ENCODE measurements at places on chromosomes 4 and X. TPM values are rescaled to one million over a fixed set of nuclear protein-coding genes. Genes with fewer than 3 reads are reported as not detected.

CHRDL1 gene
- total RNA-seq = not detected

GRCh38 chr4:53592686-53593501 is 1.6 kb upstream of the LNX1 start:
- no peaks in the 10 kb centered on the region for H3K36me3 ChIP-seq
- H3K27ac ChIP-seq = no peak overlapping the region
- peaks cover 9% of the 10 kb centered on the region for H3K4me1 ChIP-seq
- peaks cover 53% of the 10 kb centered on the region for H3K27me3 ChIP-seq
- H3K4me3 ChIP-seq = no peak overlapping the region
- no peak for DNase-seq

GRCh38 chrX:31038575-31039326 is 33.1 kb downstream of the FTHL17 start:
- H3K4me1 ChIP-seq = peaks cover 3% of the 10 kb centered on the region
- no peak overlapping the region for H3K4me3 ChIP-seq
- DNase-seq = peak; percentile 2
- H3K36me3 ChIP-seq = no peaks in the 10 kb centered on the region
- no peak overlapping the region for H3K27ac ChIP-seq

DNA sequence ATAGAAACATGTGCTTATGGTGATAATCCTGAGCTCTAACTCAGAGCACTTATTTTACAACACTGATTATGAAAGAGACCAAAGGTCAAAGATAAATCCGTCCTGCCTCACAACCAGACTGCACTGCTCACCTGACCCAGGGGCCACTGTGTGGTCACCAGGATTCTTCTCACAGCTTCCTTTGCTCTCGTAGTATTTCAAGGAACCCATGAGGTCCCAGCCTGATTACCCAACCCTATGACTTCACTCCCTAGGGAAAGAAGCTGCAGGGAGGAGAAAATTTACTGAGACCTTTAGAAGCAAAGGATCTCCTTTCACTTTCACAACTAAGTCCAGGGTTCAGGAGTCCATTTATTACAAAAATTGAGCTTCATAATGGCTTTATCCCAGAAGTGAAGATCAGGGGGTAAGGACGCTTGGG is 9.6 kb downstream of the SLC25A5 start:
- peaks cover 4% of the 10 kb centered on the region for H3K4me1 ChIP-seq
- no peaks in the 10 kb centered on the region for H3K36me3 ChIP-seq
- H3K27me3 ChIP-seq = no peaks in the 10 kb centered on the region
- H3K4me3 ChIP-seq = no peak overlapping the region
- no peak for DNase-seq
- H3K27ac ChIP-seq = no peak overlapping the region

- no peak overlapping the region for H3K4me3 ChIP-seq
- no peaks in the 10 kb centered on the region for H3K36me3 ChIP-seq
- no peaks in the 10 kb centered on the region for H3K4me1 ChIP-seq
- no peak for DNase-seq
- H3K27me3 ChIP-seq = peaks cover 6% of the 10 kb centered on the region
These were observed 41.5 kb upstream of the ANKRD50 start for GRCh38 chr4:124753941-124754581.

GRCh38 chrX:19725641-19726040 is 161.8 kb downstream of the SH3KBP1 start:
- peaks cover 57% of the 10 kb centered on the region for H3K4me1 ChIP-seq
- peaks cover 10% of the 10 kb centered on the region for H3K36me3 ChIP-seq
- no peak for DNase-seq
- no peaks in the 10 kb centered on the region for H3K27me3 ChIP-seq
- H3K4me3 ChIP-seq = no peak overlapping the region
- H3K27ac ChIP-seq = peak overlapping the region; percentile 83

PF4V1 gene
- not detected for total RNA-seq

DNA sequence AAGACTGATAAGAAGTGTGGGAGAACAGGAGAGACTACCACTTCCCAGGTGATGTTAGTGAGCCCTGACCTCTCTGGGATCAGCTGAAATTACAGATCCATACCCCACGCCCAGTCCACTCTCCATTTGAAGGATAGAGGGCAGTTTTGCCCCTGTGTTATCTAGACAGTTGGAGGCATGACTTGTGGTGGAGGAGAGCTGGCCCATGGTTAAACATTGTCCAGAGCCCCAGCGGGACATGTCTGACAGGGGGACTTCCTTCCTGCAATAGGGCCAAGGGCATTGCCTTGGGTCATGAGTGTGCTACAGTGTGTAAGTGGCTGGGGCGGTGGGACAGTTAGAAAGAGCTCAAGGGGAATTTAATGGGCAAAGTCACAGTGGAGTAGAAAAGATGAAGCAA is 181.1 kb downstream of the MID1IP1 start:
- H3K4me1 ChIP-seq = peaks cover 4% of the 10 kb centered on the region
- no peaks in the 10 kb centered on the region for H3K27me3 ChIP-seq
- no peak overlapping the region for H3K27ac ChIP-seq
- no peak for DNase-seq
- no peaks in the 10 kb centered on the region for H3K36me3 ChIP-seq

GRCh38 chrX:88903989-88904718 is 157.1 kb downstream of the CPXCR1 start:
- H3K4me3 ChIP-seq = no peak overlapping the region
- H3K27me3 ChIP-seq = no peaks in the 10 kb centered on the region
- DNase-seq = no peak
- H3K4me1 ChIP-seq = no peaks in the 10 kb centered on the region
- no peaks in the 10 kb centered on the region for H3K36me3 ChIP-seq
- H3K27ac ChIP-seq = no peak overlapping the region

DNA sequence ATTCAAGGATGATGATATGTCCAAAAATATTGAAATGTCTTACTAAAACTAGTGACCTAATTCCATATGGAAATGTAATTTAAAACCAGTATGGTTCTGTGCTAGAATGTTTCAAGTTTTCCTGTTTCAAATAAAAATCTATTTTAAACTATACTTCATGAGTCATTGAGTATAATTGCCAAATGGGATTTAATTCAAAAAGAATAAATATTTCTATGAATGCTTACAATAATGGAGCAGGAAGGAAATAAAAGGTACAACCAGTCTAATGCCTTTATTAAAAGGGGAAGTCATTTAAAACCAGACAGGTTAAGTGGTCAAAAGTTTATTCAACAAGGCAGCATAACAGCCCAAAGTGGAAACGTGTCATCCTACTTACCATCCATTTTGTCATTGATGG is 2347.1 kb downstream of the PCDH7 start:
- H3K4me1 ChIP-seq = no peaks in the 10 kb centered on the region
- H3K4me3 ChIP-seq = no peak overlapping the region
- H3K27ac ChIP-seq = no peak overlapping the region
- no peaks in the 10 kb centered on the region for H3K36me3 ChIP-seq
- H3K27me3 ChIP-seq = no peaks in the 10 kb centered on the region
- no peak for DNase-seq

DNA sequence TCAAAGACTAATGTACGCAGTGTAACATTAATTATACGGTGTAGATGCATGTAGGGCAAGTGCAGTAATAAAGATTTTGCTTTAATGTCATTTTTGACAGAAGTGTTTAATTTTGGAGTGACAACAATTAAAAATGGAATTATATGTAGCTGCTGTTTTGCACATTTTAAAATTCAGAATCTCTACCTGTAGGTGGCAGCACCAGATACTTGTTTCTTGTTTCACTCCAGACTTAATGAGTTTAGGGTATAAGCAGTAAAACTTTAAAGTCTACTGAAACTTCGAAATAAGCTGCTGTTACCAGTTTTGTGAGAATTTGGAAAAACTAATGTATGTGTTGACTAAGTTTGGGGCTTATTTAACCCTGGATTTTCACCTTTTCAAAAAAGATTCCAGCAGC is 144.9 kb downstream of the POLA1 start:
- no peaks in the 10 kb centered on the region for H3K36me3 ChIP-seq
- H3K4me3 ChIP-seq = no peak overlapping the region
- no peak for DNase-seq
- no peaks in the 10 kb centered on the region for H3K27me3 ChIP-seq
- no peak overlapping the region for H3K27ac ChIP-seq

DNA sequence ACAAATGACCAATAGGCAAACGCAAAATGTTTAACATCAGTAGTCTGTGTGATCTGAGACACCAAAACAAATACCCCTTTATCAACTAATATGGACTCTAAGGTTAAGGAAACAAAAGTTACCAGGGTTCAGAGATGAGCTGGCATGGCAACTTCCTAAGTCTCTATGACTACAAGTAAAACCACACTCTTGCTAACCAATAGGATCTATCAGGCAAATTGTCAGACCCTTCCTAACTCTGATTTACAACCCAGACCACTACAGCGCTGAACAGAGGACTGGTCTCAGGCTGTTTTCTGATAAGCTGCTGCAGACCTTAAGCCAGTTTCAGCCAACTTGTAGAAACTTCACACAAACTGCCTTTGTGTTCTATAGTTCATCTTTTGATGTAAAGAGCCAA is 608.0 kb downstream of the TLL1 start:
- no peak overlapping the region for H3K27ac ChIP-seq
- no peaks in the 10 kb centered on the region for H3K27me3 ChIP-seq
- no peak overlapping the region for H3K4me3 ChIP-seq
- no peaks in the 10 kb centered on the region for H3K4me1 ChIP-seq
- no peaks in the 10 kb centered on the region for H3K36me3 ChIP-seq
- DNase-seq = no peak

- H3K4me3 ChIP-seq = peak overlapping the region; percentile 37
- no peak for DNase-seq
- H3K27ac ChIP-seq = no peak overlapping the region
- peaks cover 73% of the 10 kb centered on the region for H3K27me3 ChIP-seq
These were observed 209.3 kb downstream of the SOWAHB start for GRCh38 chr4:76688619-76689144.

DNA sequence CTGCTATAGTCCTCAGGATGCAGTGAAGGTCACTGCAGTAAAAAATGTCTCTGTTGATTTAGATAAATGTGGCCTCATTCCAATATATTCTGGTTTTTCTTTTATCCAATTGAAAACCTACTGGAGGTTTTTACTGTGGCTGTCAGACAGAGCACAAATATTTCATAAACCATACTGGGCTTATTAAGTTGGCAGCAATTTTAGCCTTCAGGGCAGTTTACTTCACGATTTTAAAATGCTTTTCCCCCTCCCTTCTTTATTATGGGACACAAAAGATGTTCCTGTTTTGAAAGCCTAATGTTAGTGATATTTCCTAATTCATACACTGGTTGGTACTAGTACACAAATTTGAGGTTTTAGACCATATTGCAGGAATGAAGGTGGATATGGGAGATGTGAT is 939.4 kb downstream of the C4orf33 start:
- H3K27ac ChIP-seq = no peak overlapping the region
- no peaks in the 10 kb centered on the region for H3K4me1 ChIP-seq
- no peaks in the 10 kb centered on the region for H3K36me3 ChIP-seq
- DNase-seq = no peak
- H3K27me3 ChIP-seq = no peaks in the 10 kb centered on the region

- peaks cover 5% of the 10 kb centered on the region for H3K4me1 ChIP-seq
- no peak for DNase-seq
- no peaks in the 10 kb centered on the region for H3K36me3 ChIP-seq
- H3K27ac ChIP-seq = no peak overlapping the region
- no peak overlapping the region for H3K4me3 ChIP-seq
These were observed 52.3 kb downstream of the LGI2 start for GRCh38 chr4:24978291-24979075.

DNA sequence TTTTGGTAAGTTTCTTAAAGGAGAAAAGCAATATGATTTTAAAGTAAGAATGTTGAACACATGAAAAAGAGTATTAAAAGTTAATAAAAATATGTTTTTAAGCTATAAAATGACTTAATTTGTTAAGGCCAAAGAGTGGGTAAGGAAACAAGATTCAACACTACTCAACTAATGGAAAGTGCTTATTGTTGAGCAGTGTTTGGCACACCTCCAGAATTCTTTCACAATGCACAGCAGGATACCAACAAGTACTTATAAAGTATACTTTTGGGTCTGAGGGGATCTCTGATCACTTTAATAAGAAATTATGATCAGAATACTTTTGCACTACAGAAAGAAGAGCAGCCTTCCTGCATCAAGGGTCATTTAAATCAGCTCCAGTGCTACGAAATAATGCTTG is 5.9 kb downstream of the LAMP2 start:
- DNase-seq = no peak
- H3K27me3 ChIP-seq = no peaks in the 10 kb centered on the region
- H3K36me3 ChIP-seq = no peaks in the 10 kb centered on the region
- H3K4me1 ChIP-seq = peaks cover 33% of the 10 kb centered on the region

XAGE1A gene
- not detected for total RNA-seq

DNA sequence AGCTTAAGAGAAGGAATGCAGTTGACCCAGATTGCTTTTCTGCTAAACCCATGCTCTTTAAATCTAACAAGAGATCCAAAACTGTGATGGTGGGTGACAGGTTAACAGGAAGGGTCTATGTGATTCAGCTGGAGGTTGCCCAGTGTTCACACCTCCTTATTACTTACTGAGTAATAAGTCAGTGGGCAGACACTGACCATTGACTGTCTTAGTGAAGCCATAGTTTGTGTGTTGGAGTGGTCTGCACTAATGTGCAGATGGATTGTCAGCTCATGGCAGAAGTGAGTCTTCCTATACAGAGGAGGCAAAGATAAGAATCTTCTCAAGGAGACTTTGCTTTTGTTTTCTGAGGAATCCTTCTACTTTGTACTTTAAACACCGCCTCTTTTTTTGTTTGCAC is 15.2 kb upstream of the RUFY3 start:
- no peaks in the 10 kb centered on the region for H3K36me3 ChIP-seq
- H3K4me1 ChIP-seq = peaks cover 34% of the 10 kb centered on the region
- H3K27ac ChIP-seq = peak overlapping the region; percentile 90
- DNase-seq = no peak
- H3K4me3 ChIP-seq = peak overlapping the region; percentile 92

DNA sequence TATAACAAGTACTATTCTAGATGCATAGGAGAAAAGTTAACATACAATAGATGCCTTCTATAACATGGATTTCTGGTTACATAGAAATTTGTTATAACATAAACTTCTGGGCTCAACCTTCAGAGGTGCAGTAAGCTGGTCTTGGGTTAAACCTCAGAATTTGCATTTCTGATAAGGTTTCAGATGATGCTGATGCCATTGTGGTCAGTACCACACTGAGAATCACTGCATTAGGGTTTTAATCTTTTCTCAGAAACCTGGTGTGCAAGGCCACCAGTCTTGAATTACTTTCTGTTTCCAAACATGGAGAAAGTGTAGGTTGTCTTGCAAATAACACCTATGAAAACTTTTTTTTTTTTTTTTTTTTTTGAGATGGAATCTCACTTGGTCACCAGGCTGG is 146.2 kb downstream of the SPOCK3 start:
- no peaks in the 10 kb centered on the region for H3K27me3 ChIP-seq
- no peaks in the 10 kb centered on the region for H3K36me3 ChIP-seq
- H3K4me1 ChIP-seq = no peaks in the 10 kb centered on the region
- no peak overlapping the region for H3K4me3 ChIP-seq
- DNase-seq = no peak
